ENCODE measurements at places on chromosomes 1 and 21. TPM values are rescaled to one million over a fixed set of nuclear protein-coding genes. Genes with fewer than 3 reads are reported as not detected.

DNA sequence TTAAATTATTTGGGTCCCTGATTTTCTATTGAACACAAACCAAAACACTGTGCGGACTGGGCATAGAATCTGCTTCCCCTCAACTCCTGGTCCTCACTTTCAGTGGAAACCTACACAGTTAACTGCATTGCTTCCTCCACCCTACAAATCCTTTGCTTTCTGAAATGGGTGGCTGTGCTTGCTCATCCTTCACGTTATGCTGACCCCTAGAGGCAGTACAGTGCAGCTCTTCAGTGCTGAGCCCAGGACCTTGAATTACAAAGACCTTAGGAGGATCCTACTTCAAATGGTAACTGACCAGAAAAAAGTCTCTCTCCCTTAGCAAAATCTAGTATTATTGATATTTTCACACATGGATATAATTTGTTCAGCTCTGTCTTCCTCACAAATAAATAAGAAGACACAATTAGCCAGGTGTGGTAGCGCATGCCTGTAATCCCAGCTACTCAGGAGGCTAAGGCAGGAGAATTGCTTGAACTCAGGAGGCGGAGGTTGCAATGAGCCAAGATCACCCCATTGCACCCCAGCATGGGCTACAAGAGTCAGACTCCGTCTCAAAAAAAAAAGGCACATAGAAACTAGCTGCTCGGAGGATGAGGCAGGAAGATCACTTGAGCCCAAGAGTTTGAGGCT is 63.4 kb upstream of the L1TD1 start:
- H3K27ac ChIP-seq = no peak overlapping the region
- H3K4me3 ChIP-seq = no peak overlapping the region
- no peak for DNase-seq
- H3K4me1 ChIP-seq = no peaks in the 10 kb centered on the region
- H3K27me3 ChIP-seq = no peaks in the 10 kb centered on the region

GRCh38 chr1:233909195-233909594 is 4.7 kb downstream of the SLC35F3 start:
- H3K27ac ChIP-seq = no peak overlapping the region
- no peak for DNase-seq
- no peaks in the 10 kb centered on the region for H3K4me1 ChIP-seq
- H3K4me3 ChIP-seq = no peak overlapping the region
- H3K36me3 ChIP-seq = no peaks in the 10 kb centered on the region

- no peaks in the 10 kb centered on the region for H3K36me3 ChIP-seq
- DNase-seq = no peak
- peak overlapping the region; percentile 42 for H3K27ac ChIP-seq
- H3K4me1 ChIP-seq = peaks cover 24% of the 10 kb centered on the region
- no peaks in the 10 kb centered on the region for H3K27me3 ChIP-seq
- H3K4me3 ChIP-seq = no peak overlapping the region
Measured at GRCh38 chr1:53122201-53122885, 20.1 kb downstream of the SLC1A7 start.

- no peak for DNase-seq
- no peak overlapping the region for H3K27ac ChIP-seq
- H3K36me3 ChIP-seq = no peaks in the 10 kb centered on the region
- peaks cover 61% of the 10 kb centered on the region for H3K4me1 ChIP-seq
Measured at GRCh38 chr21:37462087-37462861, 95.7 kb downstream of the DYRK1A start.

DNA sequence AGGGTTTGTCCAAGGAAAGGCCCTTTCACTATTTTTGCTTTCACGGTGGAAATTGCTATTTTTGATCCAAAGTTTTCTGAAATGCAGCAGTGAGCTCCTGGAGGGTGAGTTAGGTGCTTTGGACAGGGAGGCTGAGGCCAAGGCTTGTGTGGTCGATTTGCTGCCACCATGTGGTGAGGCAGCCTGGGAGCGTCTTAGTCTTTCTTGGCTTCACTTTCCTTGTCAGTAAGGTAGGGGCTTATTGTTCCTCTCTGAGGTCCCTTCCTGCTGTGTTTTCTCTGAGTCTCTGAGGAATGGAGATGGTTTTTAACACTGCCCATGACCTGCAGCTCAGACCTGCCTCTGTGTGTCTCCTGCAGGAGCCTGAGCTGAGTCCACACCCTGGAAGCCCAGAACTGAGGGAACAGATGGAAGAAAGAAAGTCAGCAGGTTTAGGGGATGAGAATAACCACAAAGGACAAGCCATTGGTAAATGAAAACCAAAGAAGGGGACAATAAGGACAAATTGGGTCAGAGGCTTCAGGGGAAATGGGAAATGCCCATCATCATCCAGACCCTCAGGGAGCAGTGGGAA is 20.1 kb upstream of the S100A10 start:
- H3K27me3 ChIP-seq = no peaks in the 10 kb centered on the region
- no peak overlapping the region for H3K4me3 ChIP-seq
- H3K4me1 ChIP-seq = no peaks in the 10 kb centered on the region

GRCh38 chr1:64469977-64470664 is at the start of gene CACHD1:
Gene CACHD1, plus strand, starts transcription at chr1:64470129. Its CDS starts 616 bp downstream, at chr1:64470745.
- H3K4me3 ChIP-seq = peak within 1 kb of the TSS; percentile 68
- peaks cover 9% of the 10 kb centered on the region for H3K4me1 ChIP-seq
- peak within 1 kb of the TSS; percentile 59 for H3K27ac ChIP-seq

GRCh38 chr1:230679192-230679591 is 34.7 kb downstream of the AGT start:
- H3K4me3 ChIP-seq = no peak overlapping the region
- no peak overlapping the region for H3K27ac ChIP-seq
- peaks cover 82% of the 10 kb centered on the region for H3K36me3 ChIP-seq
- no peak for DNase-seq
- H3K27me3 ChIP-seq = no peaks in the 10 kb centered on the region

DNA sequence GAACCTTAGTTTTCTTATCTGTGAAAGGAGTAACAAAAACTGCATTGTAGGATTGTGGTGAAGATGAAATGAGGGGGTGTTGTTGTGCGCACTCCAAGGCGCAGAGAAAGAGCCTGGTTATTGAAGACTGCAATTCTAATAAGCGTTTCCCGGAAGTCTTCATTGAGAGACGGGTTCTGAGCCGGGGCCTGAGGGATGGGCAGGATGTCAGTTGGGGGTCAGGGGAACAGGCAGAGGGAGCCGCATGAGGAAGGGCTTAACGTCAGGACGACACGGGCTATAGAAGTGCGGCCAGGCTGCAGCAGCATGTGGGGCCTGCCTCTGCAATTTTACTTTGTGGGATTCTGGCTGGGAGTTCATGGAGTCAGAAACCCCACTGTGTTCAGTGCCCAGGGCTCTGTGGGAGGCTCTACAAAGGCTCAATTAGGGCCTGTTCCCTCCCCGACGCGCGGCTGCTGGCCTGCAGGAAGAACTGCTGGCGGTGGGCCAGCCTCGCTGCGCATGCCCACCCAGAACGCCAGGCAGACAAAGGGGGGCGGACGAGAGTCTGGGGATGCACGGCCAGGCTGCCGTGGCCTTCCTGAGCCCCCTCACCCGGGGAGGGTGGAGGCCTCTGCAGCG is 20.7 kb downstream of the TRIM62 start:
- H3K27ac ChIP-seq = no peak overlapping the region
- H3K36me3 ChIP-seq = peaks cover 17% of the 10 kb centered on the region
- no peak for DNase-seq
- H3K27me3 ChIP-seq = no peaks in the 10 kb centered on the region
- H3K4me1 ChIP-seq = no peaks in the 10 kb centered on the region
- no peak overlapping the region for H3K4me3 ChIP-seq

DNA sequence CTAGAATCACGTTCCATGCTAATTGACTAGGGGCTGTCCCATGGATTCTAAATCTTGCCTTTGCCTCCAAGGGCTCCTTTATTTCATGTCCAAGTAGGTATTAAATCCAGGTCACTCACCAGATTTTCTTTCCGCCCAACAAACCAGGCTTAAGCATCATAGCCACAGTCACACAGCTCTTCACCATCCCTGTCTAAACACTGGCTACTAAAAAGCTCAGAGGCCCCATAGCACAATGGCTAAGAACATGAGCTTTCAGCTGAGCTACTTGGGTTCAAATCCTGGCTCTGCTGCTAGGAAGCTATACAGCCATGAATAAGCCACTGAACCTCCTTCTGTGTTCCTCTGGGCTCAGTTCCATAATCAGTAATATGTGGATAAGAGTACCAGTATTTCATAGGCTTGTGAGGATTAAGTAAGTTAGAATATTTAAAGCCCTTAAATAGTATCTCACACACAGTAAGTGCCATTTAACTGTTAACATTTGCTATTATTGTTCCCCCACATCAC is 277.2 kb upstream of the GJB5 start:
- no peaks in the 10 kb centered on the region for H3K27me3 ChIP-seq
- no peak for DNase-seq
- H3K4me3 ChIP-seq = no peak overlapping the region
- H3K36me3 ChIP-seq = no peaks in the 10 kb centered on the region
- H3K27ac ChIP-seq = no peak overlapping the region

GRCh38 chr1:35505911-35506798 is 51.0 kb downstream of the KIAA0319L start:
- peaks cover 14% of the 10 kb centered on the region for H3K36me3 ChIP-seq
- no peak for DNase-seq
- no peaks in the 10 kb centered on the region for H3K27me3 ChIP-seq
- H3K27ac ChIP-seq = peak overlapping the region; percentile 44
- H3K4me1 ChIP-seq = peaks cover 26% of the 10 kb centered on the region

DNA sequence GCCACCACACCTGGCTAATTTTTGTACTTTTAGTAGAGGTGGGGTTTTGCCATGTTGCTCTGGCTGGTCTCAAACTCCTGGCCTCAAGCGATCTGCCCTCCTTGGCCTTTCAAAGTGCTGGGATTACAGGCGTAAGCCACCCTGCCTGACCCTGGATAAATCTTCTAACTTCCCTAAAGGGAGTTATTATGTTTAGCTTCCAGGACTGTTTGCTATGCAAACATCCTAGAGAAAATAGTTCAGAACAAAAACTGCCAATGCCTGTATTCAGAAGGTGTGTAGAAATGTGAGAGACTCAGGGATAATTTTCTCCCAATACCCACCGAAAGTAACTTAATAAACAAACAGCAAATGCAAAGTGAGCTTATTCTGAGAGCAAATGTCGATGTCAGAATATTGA is 301.2 kb downstream of the TGFB2 start:
- H3K27ac ChIP-seq = no peak overlapping the region
- no peak for DNase-seq
- no peaks in the 10 kb centered on the region for H3K4me1 ChIP-seq
- no peaks in the 10 kb centered on the region for H3K27me3 ChIP-seq
- H3K36me3 ChIP-seq = no peaks in the 10 kb centered on the region

DNA sequence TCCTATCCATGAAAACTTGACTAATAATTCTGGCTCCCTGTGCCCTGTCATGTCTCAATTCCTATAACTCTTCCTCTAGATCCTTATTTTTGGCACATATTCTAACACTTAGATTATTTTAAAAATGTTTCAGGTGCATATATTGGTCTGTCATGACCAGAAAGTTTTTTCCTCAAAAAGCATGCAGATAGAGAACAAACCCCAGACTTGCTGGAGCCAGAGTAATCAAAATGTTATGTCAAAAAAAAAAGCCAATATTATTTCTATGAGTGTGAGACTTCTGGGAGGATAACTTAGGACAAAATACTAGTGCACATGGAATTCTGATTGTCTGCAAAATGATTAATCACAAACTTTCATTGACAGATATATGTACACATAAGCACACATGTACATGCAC is 135.1 kb upstream of the MROH9 start:
- DNase-seq = no peak
- H3K27ac ChIP-seq = no peak overlapping the region
- H3K4me3 ChIP-seq = no peak overlapping the region
- H3K4me1 ChIP-seq = no peaks in the 10 kb centered on the region

GRCh38 chr1:240138867-240139266 is 47.2 kb downstream of the FMN2 start:
- no peaks in the 10 kb centered on the region for H3K36me3 ChIP-seq
- H3K4me3 ChIP-seq = no peak overlapping the region
- H3K4me1 ChIP-seq = no peaks in the 10 kb centered on the region
- no peaks in the 10 kb centered on the region for H3K27me3 ChIP-seq
- no peak overlapping the region for H3K27ac ChIP-seq
- no peak for DNase-seq

- H3K36me3 ChIP-seq = peaks cover 19% of the 10 kb centered on the region
- no peak overlapping the region for H3K27ac ChIP-seq
- peaks cover 19% of the 10 kb centered on the region for H3K4me1 ChIP-seq
- no peaks in the 10 kb centered on the region for H3K27me3 ChIP-seq
- peak overlapping the region; percentile 98 for H3K4me3 ChIP-seq
Measured at GRCh38 chr1:113074237-113074636, 1.2 kb downstream of the LRIG2 start.

- DNase-seq = peak; percentile 81
- H3K4me3 ChIP-seq = no peak overlapping the region
- H3K27ac ChIP-seq = no peak overlapping the region
- H3K27me3 ChIP-seq = no peaks in the 10 kb centered on the region
- no peaks in the 10 kb centered on the region for H3K36me3 ChIP-seq
Measured at GRCh38 chr1:111576547-111576946, 43.0 kb upstream of the RAP1A start.

DNA sequence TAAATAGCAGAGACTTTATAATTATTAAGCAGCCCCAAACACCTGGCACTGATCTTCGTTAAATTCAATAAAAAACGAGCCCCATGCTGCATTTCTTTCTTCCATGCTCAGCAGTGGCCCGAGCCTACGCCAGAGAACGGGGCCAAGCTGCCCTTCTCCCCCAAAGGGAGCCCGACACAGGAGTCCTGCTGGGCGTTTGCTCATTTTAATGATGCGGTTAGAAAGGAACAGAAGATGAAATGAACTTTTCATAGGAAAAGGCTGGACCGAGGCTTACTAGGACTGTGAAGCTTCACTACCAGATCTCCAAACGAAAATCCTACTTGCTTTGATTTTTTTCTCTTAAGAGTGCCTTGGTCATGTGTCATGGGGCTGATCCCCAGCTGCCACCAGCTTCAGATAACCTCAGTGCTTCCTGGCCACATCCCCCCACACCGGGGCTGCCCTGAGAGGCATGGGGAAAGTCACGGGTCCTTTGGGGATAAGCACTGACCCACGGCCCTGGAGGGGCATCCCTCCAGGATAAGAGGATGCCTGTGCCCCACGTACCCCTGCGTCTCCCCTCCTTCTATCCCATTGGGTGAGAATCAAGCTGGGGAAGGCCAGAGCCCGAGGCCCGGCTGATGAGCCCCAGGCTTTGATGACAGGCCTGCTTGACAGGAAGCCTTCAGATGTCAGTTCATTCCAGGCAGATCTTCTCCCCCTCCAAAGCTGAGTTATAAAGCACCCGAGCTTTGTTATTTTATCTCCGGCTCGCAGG is 34.2 kb downstream of the PGBD5 start:
- no peaks in the 10 kb centered on the region for H3K27me3 ChIP-seq
- DNase-seq = no peak
- no peaks in the 10 kb centered on the region for H3K4me1 ChIP-seq

- H3K4me1 ChIP-seq = peaks cover 15% of the 10 kb centered on the region
- H3K36me3 ChIP-seq = no peaks in the 10 kb centered on the region
- H3K4me3 ChIP-seq = peak overlapping the region; percentile 59
- peak overlapping the region; percentile 36 for H3K27ac ChIP-seq
- H3K27me3 ChIP-seq = peaks cover 6% of the 10 kb centered on the region
Measured at GRCh38 chr1:10794724-10795275, 1.6 kb downstream of the CASZ1 start.

GRCh38 chr1:59266180-59266926 is 30.5 kb upstream of the FGGY start:
- peaks cover 4% of the 10 kb centered on the region for H3K4me1 ChIP-seq
- H3K27me3 ChIP-seq = no peaks in the 10 kb centered on the region
- H3K27ac ChIP-seq = no peak overlapping the region
- no peaks in the 10 kb centered on the region for H3K36me3 ChIP-seq
- DNase-seq = no peak

- no peak overlapping the region for H3K27ac ChIP-seq
- no peaks in the 10 kb centered on the region for H3K4me1 ChIP-seq
- H3K4me3 ChIP-seq = no peak overlapping the region
- H3K36me3 ChIP-seq = no peaks in the 10 kb centered on the region
- no peaks in the 10 kb centered on the region for H3K27me3 ChIP-seq
Measured at GRCh38 chr1:39795651-39796050, 7.0 kb upstream of the BMP8B start.

GTF2B gene
- 20.8 TPM for total RNA-seq

C1orf185 gene
- not detected for total RNA-seq

XCL2 gene
- total RNA-seq = 2.0 TPM

BRDT gene
- not detected for total RNA-seq

PROK1 gene
- total RNA-seq = 0.41 TPM

GCSAML gene
- 2.7 TPM for total RNA-seq

GPR3 gene
- total RNA-seq = 0.90 TPM

Measured in upper lobe of right lung (tissue), 1 donor.